Activated T-cell treated with anti-CD3 and anti-CD28 coated beads, Interleukin-2, amount 50 U/mL, for 4 hours (primary cell): ENCODE measurements at places on chromosomes 13 and 19. TPM values are rescaled to one million over a fixed set of nuclear protein-coding genes. Genes with fewer than 3 reads are reported as not detected.

Gene ZNF616
- total RNA-seq, result 7.1 TPM

Gene TUBA3C
- not detected for total RNA-seq

Gene CBY2
- not detected for total RNA-seq

Gene KRTDAP
- total RNA-seq, result not detected

Gene KLK3
- not detected for total RNA-seq

Gene KLK10
- not detected for total RNA-seq

Gene MYPOP
- 4.8 TPM for total RNA-seq

Gene F10
- total RNA-seq, result not detected

Gene NOVA2
- not detected for total RNA-seq

Gene MAB21L1
- total RNA-seq, result not detected

Gene ZIK1
- 5.1 TPM for total RNA-seq

Gene PRR36
- total RNA-seq, result 0.05 TPM

Gene KIR3DL1
- 0.14 TPM for total RNA-seq

Gene PLEKHA4
- 4.1 TPM for total RNA-seq

Gene ZNF805
- 12.0 TPM for total RNA-seq

Gene ZNF541
- total RNA-seq, result 0.11 TPM

Gene RDH8
- not detected for total RNA-seq

Gene BICRA
- 11.9 TPM for total RNA-seq

Gene CCDC8
- total RNA-seq, result 0.05 TPM

Gene ZNF615
- 4.2 TPM for total RNA-seq

Gene CLC
- total RNA-seq, result not detected

Gene NKPD1
- total RNA-seq, result 0.45 TPM

Gene CACNG7
- total RNA-seq, result not detected

Gene GIPC3
- 0.40 TPM for total RNA-seq

Gene CHERP
- total RNA-seq, result 98.7 TPM

Gene SLC25A42
- 11.1 TPM for total RNA-seq

Gene FGF21
- not detected for total RNA-seq

Gene VAV1
- 70.7 TPM for total RNA-seq

Gene PLEKHF1
- total RNA-seq, result 16.2 TPM

Gene ZNF529
- 9.9 TPM for total RNA-seq
